CD4-positive, alpha-beta T cell treated with Interleukin-4 for 1 hour (primary cell): ENCODE measurements at places on chromosomes 2 and 18.

DNA sequence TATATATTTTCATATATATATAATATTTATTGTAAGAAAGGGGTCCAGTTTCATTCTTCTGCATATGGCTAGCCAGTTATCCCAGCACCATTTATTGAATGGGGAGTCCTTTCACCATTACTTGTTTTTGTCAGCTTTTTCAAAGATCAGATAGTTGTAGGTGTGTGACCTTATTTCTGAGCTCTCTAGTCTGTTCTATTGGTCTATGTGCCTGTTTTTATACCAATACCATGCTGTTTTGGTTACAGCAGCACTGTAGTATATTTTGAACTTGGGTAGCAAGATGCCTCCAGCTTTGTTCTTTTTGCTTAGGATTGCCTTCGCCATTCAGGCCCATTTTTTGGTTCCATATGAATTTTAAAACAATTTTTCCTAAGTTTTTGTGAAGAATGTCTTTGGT, 320.1 kb downstream of the CDH2 start:
- DNase-seq, result no peak

DNA sequence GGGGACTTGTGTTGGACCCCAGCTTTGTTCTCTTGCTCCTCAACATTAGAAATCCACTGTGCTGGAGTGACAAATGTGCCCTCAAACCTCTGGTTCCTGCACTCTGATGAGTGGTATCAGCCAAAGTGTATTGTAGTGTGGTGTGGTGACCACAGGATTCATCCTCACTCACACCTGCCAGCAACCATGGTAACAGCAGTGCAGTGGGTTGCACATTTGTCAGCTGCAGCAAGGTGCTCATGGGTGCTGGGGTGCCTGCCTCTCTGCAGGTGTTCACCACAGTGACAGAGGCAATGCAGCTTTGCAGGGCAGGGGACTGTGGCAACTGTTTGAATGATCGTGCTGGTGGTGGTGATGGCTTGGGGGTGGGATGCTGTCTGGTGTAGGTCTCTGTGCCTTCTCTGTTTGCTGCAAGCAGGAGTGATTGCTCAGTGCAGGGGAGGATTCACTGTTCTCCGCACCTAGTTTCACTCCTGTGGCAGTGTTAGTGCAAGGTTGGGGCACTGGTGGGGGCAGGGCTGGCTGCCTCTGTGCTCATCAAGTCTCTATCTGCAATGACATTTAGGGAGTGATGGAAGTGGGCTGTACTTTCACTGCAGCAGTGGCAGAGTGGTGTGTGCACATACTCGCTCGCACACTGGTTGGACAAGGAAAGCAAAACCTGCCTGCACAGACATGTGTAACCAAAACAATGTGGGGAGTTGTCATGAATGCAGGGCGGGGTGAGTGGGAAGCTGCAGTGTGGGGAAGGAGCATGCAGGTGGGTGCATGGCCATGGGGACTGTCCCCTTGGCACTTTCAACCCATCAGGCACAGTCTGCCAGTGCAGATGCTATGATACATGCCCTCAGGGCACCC, 301.1 kb downstream of the PIK3C3 start:
- no peak for DNase-seq

DNA sequence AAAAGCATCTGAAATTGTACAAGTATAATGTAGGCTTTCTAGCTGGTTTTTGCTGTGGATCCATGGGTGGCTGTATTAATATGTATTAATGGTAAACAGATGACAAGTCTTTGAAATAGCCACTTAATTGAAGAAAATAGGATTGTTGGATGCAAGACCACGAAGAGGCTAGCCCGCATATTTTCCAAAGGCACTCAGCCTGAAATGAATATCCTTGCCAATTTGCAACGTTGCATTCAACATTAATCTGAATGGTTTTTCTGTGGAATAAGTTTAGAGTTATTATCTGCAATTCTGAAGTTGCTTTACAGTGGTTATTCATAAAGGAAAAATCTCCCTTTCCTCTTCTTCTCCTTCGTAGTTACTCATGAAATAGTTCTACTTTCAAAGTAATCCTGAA, 86.2 kb upstream of the SPATS2L start:
- DNase-seq, result no peak

- no peak for DNase-seq
Observed at GRCh38 chr2:128421861-128422311, 103.2 kb upstream of the HS6ST1 start.

GRCh38 chr2:177124371-177124770, 88.2 kb upstream of the HNRNPA3 start:
- DNase-seq, result no peak

GRCh38 chr2:80048296-80048695, 256.3 kb downstream of the LRRTM1 start:
- no peak for DNase-seq

- no peak for DNase-seq
Observed at GRCh38 chr2:21466341-21466927, 342.7 kb downstream of the TDRD15 start.
